ENCODE measurements at places on chromosomes 16 and 17.
A peak's percentile ranks its signal among the peaks of the same experiment; 100 is the strongest.

- no peak for DNase-seq
Observed at GRCh38 chr16:79042886-79043285, 557.7 kb downstream of the MAF start.

DNA sequence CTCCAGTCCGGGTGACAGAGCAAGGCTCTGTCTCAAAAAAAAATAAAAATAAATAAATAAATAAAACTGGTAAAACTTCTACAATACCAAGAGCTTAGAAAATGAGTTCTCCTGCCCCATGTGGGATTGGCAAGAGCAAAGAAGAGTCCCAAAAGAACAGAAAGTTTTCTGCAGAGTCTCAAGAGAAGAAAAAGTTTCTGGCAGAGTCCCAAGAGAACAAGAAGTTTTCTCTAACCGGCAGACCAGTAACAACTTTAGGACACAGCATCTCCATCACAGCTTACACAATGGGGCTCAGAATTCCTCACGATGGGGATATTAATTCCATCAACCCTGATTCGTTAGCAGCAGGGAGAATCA lies 1.1 kb downstream of the SLC39A11 start:
- no peak for DNase-seq

DNA sequence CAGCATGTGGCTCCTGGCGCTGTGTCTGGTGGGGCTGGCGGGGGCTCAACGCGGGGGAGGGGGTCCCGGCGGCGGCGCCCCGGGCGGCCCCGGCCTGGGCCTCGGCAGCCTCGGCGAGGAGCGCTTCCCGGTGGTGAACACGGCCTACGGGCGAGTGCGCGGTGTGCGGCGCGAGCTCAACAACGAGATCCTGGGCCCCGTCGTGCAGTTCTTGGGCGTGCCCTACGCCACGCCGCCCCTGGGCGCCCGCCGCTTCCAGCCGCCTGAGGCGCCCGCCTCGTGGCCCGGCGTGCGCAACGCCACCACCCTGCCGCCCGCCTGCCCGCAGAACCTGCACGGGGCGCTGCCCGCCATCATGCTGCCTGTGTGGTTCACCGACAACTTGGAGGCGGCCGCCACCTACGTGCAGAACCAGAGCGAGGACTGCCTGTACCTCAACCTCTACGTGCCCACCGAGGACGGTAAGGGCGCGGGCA lies 645 bp downstream of the NLGN2 start:
- no peak for DNase-seq

DNA sequence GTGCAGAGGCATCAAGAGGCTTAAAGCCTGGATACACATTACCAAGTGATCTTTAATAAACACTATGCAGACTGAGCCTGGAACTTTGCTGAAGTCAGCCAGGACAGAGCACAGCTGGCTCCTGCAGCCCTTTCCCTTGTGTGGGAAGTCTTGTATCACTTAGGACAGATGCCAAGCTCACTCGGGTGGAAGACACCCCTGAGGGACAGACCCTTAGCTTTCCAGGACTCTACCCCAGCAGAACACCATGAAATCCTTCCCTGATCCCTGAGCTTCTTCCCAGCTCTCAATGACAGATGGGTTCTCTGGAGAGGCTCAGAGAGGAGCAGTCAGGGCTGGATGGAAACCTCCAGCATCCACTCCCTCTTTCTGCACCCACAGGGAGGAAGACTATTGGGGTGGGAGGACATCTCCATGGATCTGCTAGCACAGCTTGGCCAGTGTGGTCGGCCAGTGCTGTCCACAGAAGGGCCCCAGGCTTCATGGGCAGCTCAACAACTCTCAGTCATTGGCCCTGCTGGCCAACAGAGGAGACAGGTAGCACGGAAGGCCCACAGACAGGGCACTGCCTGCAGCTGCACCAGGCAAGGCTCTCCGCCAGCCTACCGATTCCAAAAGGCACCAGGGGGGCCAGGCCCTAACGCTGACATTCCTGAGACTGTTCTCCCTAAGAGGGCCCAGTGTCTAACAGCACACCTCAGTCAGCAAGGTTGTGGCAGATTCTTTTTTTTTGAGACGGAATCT lies 15.9 kb downstream of the RAB5C start:
- DNase-seq, result no peak

DNA sequence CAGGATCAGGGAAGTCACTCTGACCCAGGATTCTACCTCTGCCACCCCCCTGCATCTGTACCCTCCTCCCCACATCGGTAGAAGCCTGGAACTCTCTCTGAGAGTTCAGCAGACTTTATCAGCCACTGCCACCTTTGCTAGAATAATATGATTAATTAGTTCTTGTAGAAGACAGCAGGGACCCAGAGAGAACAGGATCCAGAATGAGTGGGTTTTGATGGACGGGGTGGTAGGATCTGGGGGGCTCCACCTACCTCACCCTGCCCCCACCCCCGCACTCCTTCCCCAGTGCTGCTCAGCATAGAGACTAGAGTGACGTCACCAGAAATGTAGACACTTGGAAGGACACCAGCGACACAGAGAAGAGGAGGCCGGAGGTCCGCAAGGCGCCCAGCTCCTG lies 33.5 kb downstream of the ABCC6 start:
- no peak for DNase-seq

- DNase-seq, result peak; percentile 91
Observed at GRCh38 chr17:71402661-71403141, 718.1 kb upstream of the SOX9 start.

GRCh38 chr17:31089471-31089870 lies 5.3 kb upstream of the NF1 start:
- DNase-seq, result peak; percentile 29

DNA sequence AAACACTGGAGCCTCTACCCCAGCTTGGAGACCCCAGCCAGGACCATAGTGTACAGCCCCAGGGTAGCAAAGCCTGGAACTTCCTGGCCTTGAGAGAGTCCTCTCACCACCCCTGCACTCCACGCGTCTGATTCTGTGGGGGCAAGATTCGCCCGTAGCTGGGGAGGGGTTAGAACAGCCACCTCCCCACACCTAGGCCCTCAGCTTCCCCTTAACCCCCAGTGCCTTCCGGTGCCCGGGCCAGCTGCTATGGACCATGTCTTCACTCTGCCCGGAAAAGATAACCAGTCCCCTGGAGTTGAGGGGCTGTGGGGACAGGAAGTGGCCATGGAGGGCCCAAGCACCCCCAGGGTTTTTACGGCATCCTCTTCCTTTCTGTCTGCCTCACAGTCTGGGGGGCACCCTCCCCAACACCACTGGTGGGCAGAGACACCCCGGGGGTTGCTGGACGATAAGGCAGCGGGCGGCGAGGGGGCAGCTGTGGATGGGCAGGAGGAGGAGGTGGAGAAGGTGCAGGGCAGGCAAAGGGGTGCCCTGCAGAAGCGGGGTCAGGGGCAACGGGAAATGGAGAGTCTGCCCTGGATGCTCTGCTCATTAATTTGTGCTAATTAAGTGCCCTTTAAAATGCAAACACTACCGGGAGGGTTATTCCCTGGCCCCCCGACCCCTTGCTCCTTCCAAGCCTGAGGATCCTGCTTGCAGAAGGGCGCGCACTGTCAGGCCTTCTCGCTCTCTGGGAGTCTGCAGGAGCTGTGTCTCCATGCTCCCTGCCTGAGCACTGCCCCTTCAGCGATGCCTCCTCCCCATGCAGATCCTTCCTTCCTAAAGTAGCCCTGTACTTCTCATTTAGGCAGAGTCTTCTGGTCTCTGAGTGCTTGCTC lies 2.4 kb downstream of the PRSS27 start:
- DNase-seq, result no peak

- DNase-seq, result peak; percentile 90
Observed at GRCh38 chr17:44002141-44002848, 2.1 kb upstream of the NAGS start.

- DNase-seq, result peak; percentile 31
Observed at GRCh38 chr17:40646791-40647623, 611 bp downstream of the SMARCE1 start.

DNA sequence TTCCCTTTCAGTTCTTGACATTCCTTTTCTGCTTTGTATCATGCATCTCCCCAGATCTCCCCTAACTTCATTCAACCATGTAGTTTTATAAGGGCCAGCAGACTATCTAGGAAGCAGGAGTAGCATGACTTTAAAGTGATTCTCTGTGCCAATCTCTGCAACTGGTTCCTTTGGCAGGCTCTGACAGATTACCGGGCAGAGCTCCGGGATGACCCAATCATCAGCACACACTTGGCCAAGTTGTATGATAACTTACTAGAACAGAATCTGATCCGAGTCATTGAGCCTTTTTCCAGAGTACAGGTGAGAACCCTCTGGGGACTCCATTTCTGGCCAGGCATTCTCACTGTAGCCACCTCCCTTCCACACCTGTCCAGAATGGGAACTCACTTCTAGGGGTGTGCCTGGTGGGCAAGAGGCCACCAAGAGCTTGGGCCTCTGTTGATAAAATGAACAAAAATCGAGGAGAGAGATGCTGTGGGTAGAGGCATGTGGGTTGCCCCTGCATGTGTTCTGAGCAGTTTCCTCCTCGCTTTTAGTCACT lies 7.6 kb upstream of the CDK5R1 start:
- no peak for DNase-seq

DNA sequence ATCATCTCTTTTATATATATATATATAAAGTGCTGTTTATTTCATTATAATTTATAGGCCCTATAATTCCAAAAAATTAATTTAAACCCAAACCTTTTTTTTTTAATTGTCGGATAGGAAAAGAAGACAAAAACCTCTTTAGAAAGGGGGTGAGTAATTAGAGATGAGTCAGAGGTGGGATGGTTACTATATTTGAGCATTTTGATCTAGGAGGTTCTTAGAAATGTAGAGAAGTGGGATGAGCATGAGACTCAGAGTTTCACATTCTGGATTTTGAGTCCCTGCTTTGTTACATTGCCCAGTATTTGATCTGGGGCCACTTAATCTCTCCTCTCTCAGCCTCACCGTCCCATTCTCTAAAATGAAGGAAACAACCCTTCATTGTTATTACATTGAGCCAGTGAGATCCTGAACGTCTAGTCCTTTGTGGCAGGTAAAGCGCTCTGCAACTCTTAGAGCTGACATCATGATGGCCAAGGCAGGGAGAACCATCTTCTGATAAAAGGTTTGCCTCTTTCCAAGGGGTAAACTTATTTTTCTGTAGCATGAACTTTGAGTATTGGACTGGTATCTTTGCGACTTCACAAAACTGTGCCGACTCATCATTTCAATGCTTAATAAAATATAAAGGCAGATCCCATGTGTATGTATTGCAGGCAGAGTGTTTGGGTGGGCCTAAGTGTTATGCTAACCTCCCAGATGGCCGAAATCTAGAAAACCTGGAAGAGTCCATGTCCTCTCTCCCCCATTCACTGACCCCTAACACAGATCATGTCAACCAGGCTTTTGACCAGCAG lies 21.3 kb downstream of the HS3ST3B1 start:
- no peak for DNase-seq

- no peak for DNase-seq
Observed at GRCh38 chr16:88734361-88734728, 28.0 kb downstream of the CTU2 start.

GRCh38 chr17:74466111-74466827 lies at the start of gene CD300A:
Gene CD300A, plus strand, starts transcription at chr17:74466634. Its CDS starts 70 bp downstream, at chr17:74466704.
- DNase-seq, result no peak

- no peak for DNase-seq
Observed at GRCh38 chr17:65553646-65554552, 7.5 kb downstream of the AXIN2 start.

DNA sequence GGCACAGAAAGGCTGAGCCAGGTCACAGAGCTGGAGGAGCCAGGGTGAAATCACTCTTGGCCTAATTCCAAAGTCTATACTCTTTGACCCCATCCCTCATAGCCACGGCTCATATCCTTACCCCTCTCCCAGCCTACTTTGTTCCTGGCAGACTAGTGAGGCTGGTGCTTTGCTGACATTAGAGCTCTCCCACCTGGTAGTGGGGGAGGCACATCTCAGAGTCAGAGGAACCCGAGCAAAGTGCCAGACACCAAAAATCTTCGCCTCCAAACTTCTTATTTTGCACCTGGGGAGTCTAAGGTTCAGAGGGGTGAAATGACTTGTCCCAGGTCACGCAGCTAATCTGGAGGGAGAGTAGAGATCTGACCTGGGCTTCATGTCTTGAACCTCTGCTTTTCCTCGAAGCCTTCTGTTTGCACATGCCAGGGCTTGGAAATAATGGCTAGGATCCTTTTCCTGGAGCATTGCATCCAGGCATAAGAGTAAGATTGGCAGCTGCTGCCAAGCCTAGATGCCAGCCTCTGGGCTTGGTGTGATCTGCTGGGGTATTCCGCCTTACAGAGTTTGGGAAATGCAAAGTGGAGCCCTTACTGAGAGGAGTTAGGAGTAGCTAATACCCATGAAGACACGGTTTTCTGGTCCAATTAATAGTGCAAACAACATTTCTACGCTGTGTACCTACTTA lies 126.9 kb downstream of the SPACA3 start:
- no peak for DNase-seq

DNA sequence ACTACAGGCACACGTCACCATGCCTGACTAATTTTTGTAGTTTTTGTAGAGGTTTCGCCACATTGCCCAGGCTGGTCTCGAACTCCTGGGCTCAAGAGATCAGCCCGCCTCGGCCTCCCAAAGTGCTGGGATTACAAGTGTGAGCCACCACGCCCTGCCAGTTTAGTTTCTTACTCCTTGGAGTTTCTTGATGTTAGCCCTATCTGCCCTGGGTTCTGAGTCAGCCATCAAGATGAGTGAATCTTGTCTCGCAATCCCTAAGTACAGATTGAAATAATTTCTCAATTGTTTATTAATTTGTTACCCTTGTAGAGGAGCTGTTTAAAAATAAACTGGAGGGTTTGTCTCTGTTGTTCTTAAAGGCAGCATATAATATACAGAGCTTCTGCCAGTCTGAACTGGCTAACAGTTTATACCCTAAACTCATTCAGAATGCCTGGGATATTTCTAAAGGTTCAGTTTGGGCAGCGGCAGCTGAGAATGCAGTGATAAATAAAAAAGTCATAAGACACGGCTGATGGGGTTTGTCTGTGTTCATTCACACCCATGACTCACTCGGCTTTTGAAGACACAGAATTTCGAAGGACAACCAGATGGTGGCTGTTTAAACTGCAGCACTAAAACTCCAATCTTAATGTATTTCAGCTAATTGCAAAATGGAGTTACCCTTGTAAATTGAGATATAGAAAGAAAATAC lies 39.6 kb downstream of the GPRC5B start:
- DNase-seq, result no peak

- peak; percentile 85 for DNase-seq
Observed at GRCh38 chr16:10738231-10739077, 5.2 kb upstream of the NUBP1 start.

DNA sequence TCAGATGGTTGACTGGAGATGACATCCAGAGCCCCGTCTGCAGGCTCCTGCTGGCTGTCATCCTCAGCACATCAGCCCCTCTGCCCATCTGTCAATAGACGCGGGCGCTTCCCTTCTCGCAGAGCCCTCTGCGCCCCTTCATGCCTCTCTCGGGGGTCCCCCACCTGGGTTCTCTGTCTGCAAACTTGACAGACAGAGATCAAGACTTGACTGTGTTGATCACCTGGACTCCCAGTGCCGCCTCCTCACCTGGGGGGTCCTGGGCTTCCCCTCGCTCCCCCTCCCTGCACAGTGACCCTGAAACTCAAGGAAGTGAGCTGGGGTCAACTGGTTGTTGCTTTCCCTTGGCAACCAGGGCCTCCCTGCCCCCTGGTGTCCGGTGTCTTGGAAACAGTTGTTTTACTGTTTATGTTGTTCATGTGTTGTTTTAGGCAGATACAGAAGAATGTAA lies 31.9 kb downstream of the RNF213 start:
- DNase-seq, result no peak
